Fibroblast of the conjunctiva (primary cell): ENCODE measurements at places on chromosomes 2 and 18.

DNA sequence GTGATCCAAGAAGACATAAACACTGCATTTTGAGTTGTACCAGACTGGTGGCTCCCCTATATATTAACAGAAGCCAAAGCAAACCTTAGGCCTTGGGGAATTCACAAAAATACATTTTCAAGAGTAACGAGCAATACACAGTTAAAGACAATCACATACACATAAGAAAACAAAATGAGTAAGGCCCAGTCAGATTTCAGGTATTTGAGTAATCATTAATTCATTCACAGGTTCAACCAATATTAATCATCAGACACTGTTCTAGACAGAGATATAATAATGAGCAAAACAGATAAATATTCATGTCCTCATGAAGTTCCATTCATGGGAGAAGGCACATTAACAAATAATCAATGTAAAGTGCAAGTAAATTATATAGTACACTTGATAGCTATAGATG lies 9.6 kb downstream of the STPG4 start:
- no peak for DNase-seq

DNA sequence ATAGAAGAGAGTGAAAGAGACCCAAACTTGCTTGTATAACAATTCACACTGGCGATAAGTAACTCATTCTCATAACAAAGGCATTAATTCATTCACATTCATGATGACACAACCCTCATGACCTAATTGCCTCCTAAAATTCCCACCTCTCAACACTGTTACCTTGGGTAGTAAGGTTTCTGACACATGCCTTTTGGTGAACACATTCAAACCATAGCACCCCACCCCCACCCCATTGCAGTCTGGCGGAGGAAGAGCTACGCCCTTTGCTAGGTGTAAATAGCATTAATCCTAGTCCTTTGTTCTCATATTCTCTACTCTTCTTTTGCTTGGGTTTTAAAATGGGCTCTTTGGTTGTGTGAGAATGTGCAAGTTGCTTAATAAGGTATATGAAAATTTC lies 361.5 kb downstream of the DSEL start:
- DNase-seq: no peak

DNA sequence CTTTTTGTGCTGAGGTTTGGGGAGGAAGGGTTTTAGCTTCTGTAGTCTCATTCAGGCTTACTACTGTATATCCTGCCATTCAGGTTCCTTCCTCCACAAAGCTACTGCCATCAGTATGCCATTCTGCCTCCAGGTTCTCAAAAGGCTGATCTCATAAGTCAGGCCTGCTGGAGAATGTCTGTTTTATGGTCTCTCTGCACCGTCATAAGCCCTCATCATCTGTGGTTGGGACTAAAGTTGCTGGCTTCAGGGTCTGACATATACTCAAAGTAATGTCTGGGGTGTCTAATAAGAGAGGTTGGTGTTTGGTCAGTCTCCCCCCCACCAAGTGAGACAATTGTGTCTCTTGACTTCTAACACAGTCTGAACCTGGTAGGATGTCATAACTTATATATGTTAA lies 36.2 kb upstream of the CCBE1 start:
- no peak for DNase-seq

DNA sequence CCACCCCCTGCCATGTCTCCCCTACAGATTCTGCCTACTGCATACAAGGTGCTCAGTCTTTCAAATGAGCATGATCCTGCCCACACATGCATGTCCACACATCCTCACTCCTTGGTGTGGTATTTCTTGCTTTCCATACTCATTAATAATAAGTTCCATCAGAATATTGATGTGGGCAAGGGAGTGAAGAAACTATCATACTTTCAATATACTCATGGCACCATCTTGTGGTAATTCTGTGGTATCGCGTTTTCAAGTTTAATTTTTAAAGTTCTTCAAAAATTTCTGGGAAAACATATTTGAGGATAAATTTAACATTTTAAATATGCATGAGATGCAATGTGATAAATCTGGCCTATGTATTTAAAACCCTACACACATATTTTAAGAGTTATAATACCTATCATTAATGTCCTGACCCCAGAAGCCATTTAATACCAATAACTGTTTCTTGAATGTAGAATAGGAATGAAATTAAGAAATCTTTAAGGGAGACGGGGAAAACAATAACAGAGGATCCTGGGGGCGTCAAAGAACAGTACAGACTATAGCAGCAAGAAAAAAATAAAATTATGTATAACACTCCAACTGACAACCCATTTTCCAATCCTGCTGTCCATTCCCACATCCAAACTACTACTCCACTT lies 110.1 kb downstream of the ZNF385B start:
- peak; percentile 21 for DNase-seq

DNA sequence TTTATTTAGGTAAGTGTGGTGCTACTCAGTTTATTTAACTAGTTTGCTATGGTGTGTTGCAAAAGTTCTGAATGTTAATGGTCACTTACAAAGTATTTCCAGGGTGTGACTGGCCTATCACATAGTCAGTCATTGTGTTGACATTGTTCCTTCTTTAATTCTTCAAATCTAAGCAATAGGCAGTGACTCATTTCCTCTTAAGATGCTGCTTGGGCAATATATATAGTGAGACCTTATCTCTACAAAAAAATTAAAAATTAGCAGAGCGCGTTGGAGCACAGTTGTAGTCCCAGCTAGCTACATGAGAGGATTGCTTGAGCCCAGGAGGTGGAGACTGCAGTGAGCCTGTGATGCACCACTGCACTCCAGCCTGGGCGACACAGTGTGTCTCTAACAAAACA lies 5.8 kb upstream of the CCDC88A start:
- DNase-seq: peak; percentile 53

GRCh38 chr2:175889701-175890302 lies 112.3 kb downstream of the LNPK start:
- no peak for DNase-seq

GRCh38 chr18:77495079-77495478 lies 245.4 kb downstream of the GALR1 start:
- DNase-seq: no peak
